ENCODE measurements at places on chromosomes 2 and 18. TPM values are rescaled to one million over a fixed set of nuclear protein-coding genes. Genes with fewer than 3 reads are reported as not detected.

The LYG2 gene
- not detected for total RNA-seq

The GALR1 gene
- total RNA-seq = not detected

The ABCG5 gene
- not detected for total RNA-seq

The IL1F10 gene
- not detected for total RNA-seq

The CDK15 gene
- not detected for total RNA-seq

The CNTNAP5 gene
- total RNA-seq = not detected

The IDH1 gene
- total RNA-seq = 27.2 TPM

The PLB1 gene
- 2.0 TPM for total RNA-seq

The DLGAP1 gene
- not detected for total RNA-seq

The SCN9A gene
- 1.9 TPM for total RNA-seq

The LOXL3 gene
- total RNA-seq = 1.9 TPM

The PPP1R1C gene
- total RNA-seq = not detected

The CPLX4 gene
- total RNA-seq = not detected

The OTX1 gene
- total RNA-seq = not detected
